ENCODE measurements at places on chromosomes 11 and 22.
A peak's percentile ranks its signal among the peaks of the same experiment; 100 is the strongest.

GRCh38 chr22:32474635-32475467 is at the start of gene FBXO7:
Gene FBXO7 (plus strand): TSS chr22:32474811. CDS start chr22:32475003, 192 bp downstream.
- DNase-seq, result peak; percentile 97

DNA sequence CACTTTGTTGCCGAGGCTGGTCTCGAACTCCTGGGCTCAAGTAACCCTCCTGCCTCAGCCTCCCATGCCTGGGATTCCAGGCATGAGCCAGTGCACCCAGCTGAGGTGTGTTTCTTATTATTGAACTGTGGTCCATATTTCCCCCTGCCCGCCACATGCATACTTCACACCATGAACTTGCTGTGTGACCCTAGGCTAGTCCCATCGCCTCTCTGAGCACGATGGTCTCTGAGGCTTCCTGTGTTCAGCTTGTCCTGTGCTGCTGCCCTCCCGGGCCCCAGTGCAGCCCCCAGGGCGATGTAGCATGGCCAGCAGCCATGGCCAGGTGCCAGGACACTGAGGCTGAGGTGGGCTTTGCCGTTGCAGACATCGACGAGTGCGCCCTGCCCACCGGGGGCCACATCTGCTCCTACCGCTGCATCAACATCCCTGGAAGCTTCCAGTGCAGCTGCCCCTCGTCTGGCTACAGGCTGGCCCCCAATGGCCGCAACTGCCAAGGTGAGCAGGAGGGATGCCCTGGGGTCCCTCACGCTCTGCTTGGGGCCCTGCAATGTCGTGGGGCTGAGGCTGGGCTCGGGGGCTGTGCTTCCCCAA is 45.7 kb downstream of the FBLN1 start:
- no peak for DNase-seq

GRCh38 chr11:85845124-85845631 is 10.0 kb upstream of the CCDC83 start:
- no peak for DNase-seq

DNA sequence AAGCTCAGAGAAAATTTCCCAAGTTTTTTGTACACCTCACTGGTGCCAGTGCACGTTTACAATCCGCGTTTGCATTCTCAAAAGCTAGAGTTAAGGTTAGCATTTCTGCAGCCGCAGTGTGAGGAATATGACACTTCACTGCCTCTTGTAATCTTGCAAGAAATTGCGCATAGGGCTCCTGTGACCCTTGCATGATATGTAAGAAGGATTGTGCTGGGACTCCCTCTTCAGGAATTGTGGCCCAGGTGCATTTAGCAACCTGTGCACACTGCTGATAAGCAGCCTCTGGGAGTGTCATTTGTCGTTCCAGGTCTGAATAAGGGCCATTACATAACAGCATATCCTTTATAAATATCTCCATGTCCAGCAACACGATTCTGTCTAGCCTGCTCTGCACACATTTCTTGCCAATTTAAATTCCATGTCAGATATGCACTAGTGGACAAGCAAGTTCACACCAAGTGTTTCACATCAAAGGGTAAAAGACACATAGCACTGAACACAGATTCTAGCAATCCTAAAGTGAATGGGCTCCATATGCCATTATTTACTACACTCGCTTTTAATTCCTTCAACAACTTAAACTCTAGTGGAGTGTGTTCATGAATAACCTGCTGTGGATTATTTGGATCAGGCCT is 69.2 kb upstream of the INCENP start:
- no peak for DNase-seq

DNA sequence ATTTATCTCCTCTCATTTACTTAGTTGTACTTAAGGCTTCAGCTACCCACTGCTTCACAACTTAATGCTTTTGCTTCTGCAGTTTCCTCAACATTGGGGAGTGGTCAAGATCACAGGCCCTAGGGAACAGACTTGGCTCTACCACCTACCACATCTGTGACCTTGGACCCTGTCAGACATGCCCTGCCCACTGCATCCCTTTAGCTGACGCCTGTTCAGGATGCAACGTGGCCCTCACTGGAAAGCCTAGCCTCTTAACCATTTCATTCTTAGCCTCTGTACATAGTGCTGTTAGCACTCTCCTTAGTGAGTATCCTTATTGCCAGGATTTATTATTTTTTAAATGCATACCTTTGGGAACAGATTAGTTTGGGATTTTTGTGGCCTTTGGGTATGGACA is 34.4 kb downstream of the TNRC6B start:
- DNase-seq, result peak; percentile 54

DNA sequence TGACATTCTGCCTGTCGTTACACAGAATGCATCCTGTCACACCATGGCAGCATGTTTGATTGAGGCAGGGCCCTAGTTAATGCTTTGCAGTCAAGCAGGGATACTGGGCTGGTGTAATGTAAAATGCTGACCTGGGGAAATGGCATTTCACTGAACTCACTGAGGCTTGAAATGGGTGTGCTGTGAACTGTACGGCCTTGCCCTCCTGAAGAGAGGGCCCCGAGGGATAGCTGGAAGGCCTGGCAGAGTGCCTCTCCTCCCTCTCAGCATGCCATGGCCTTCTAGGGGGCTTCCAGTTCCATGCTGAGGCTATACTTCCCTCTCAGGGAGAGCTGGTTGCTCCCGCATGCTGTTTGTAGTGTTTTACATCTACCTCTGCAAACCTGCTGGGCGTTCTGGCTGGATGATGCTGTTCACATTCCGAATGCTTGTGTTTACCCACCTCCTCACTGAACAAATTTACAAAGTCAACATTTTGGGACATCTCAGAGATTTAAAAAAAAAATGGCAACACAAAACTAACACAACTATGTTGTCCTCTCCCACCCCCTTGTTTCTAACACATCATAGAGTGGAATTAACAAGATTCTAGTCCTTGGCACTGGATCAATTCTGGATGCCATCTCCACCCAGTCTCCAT is 416.7 kb upstream of the CADM1 start:
- no peak for DNase-seq

DNA sequence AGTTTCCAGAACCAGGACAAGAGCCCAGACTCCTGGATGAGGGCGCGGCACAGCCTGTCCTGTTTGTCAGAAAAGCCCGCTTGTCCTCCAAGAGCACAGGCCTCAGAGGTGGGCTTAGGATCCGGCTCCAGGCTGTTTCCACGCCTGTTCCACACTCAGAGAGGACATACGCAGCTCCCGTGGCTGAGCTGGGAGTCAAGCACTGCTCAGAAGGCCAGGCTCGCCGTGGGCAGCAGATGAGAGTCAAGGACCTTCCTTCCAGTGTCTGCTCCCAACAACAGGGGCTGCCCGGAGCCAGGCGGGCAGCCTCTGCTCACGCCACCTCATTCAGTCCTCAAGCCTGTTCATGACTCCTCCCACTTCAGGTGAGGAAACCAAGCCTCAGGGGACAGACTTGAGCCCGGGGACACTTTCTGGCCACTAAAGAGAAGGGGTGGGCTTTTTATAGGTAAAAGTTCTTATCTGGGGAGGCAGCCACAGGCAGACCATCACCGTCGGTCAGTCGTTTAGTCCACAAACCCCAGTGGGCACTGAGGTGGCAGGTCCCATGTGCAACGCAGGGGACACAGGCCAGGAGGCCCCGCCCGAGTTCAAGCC is 3.8 kb downstream of the CYB5R3 start:
- peak; percentile 55 for DNase-seq

DNA sequence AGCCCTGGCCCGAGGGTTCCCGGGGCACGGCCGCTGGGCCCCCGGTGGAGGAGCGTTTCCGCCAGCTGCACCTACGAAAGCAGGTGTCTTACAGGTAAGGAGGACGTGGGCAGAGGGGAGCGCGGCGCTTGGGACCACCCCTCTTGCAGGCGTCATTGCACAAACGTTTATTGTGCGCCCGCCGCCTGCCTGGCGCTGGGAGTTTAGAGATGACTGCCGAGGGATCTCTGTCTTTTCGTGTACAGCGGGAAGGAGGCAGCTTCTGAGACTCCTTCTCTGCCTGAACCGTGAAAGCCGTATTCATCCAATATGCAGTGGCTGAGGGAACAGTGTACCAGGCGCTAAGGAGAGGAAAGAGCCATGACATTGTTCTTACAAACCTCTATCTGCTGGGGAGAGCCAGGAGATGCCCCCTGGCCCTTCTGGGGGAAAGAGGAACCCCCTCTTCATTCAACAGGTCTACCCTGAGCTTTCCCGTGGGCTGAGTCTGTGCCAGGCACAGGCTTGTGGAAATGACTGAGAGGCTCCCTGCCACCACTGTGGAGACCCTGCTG is 13.8 kb upstream of the DGKZ start:
- DNase-seq, result no peak

GRCh38 chr11:10455637-10456487 is 798 bp downstream of the AMPD3 start:
- DNase-seq, result no peak

GRCh38 chr11:36148701-36149100 is 140.5 kb downstream of the COMMD9 start:
- DNase-seq, result no peak

DNA sequence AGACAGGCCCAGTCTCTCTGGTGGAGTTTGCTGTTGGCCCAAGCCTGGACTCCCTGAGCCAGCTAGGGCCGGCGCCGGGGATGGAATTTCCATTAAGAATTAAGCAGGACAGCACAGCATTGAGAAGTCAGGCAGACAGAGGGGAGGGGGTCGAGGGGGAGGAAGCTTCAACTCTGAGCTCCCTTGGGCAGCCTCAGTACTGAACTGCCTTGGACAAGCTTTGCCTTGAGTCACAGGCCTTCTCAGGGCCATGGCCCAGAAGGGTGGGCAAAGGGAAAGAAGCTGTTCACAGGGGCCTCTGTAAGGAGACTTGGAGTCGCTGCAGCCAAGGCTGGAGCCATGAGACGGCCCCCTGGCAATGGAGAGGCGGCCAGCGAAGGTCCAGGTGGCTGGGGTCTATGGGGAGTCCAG is 2.6 kb upstream of the INSC start:
- DNase-seq, result peak; percentile 84
